ENCODE measurements at places on chromosomes 3 and 15. TPM values are rescaled to one million over a fixed set of nuclear protein-coding genes. Genes with fewer than 3 reads are reported as not detected.

FOXB1 gene
- not detected for total RNA-seq

CLSTN2 gene
- under 0.01 TPM for total RNA-seq

- no peak overlapping the region for H3K4me3 ChIP-seq
- no peaks in the 10 kb centered on the region for H3K27me3 ChIP-seq
- H3K4me1 ChIP-seq: peaks cover 22% of the 10 kb centered on the region
- peak; percentile 25 for DNase-seq
- no peak overlapping the region for H3K27ac ChIP-seq
These were observed 70.2 kb downstream of the FMN1 start for GRCh38 chr15:33124279-33124678.

DNA sequence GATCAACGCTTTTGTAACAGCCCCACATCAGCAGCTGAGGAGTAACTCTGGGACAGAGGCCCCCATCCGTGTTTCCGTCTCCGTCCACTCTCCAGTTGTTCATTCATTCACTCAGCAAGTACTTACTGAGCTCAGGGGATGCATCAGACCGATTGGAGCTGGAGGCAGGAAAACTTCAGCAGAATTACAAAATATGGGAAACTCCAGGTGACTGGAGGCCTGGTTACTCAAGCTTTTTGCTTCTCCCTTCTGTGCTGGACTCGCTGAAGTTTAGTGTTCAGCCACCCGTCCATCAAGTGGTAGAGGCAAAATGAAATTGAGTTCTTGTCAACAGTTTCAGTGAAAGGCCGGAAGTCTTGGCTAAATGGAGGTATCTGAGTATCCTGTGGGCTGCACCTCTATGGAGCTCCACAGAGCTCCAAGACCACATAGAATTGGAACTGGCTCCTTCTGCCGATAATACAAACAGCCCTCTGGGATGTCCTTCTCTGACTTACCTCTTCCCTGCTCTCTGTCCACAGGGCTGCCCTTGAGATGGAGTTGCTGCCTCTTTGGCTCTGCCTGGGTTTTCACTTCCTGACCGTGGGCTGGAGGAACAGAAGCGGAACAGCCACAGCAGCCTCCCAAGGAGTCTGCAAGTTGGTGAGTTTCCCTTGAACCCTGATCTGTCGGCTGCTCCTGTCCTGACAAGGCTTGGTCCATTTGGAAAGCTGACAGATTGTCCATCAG is 14.7 kb downstream of the NRROS start:
- H3K27ac ChIP-seq: no peak overlapping the region
- peaks cover 12% of the 10 kb centered on the region for H3K4me1 ChIP-seq
- H3K4me3 ChIP-seq: no peak overlapping the region
- H3K27me3 ChIP-seq: no peaks in the 10 kb centered on the region

DNA sequence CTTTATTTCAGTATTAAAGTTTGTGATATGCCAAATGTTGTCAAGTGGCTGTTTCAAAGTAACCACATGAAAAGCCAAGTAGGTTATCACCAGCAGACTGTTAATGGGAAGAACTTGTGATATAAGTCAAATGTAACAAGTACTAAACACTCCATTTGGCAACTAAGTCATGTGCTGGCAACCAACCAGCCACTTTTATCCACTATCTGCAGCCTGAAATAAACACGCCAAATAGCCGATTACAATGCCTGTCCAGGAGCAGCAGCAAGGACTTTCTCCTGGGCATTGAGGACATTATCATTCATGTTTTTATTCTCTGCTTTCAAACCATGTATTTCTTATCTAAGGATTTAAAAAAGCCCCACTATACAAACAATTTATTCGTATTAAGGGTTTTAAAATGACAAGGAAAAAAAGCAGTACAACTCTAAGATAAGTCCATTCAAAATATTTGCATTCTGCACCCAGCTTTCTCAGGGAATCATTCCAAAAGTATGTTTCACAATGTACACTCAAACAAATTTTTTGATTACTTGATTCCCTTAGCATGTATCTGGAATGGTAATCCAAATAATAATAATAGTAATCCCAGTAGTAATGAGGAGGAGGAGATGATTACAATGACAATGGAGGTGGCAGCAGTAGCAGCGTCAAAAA is 448.6 kb downstream of the ERC2 start:
- DNase-seq: no peak
- H3K4me1 ChIP-seq: no peaks in the 10 kb centered on the region
- no peak overlapping the region for H3K4me3 ChIP-seq
- H3K27me3 ChIP-seq: no peaks in the 10 kb centered on the region
- H3K27ac ChIP-seq: no peak overlapping the region

DNA sequence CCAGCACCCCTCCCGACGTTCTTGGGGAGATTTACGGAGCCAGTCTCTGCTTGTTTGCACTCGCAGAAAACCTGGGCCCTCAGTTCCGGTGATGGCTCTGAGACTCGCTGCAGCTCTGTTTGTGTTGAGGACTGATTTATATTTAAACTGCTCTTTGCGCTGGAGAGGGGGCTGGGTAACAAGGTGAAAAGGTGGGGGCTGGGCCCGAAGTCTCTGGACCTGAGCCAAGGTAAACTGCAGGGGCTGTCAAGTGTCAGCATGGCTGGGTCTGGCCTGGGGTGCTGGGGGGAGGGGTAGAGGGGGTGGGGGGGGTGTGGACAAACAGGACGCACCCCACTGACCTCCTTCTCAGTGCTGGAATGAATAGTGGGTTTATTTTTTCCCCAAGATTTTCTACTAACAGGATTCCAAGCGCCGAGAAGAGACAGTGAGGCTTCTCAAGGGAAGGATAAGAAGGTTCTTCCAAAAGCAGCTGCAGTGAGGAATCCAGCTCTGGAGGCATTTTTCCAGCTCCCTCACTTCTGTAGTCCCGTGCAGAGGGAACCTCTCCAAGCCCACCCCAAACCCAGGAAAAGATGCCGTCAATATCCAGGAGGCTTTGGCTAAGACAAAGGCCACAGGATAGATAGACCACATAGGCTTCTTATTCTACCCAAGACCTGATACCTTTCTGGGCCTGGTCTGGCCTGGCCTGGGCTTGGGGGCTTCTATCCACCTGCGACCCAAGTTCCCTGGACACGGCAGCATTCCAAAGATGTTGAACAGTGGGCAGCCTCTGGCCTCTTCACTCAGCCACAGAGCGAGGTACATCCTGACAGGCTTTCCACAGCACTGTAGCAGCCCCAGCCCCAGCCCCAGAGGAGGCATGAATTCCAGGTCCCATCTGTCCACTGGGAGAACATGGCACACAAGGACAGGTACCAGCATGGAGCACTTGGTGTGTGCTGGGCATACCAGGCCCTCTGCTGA is 938 bp upstream of the SLCO2A1 start:
- H3K36me3 ChIP-seq: no peaks in the 10 kb centered on the region
- peaks cover 6% of the 10 kb centered on the region for H3K4me1 ChIP-seq
- DNase-seq: no peak
- H3K27me3 ChIP-seq: peaks cover 29% of the 10 kb centered on the region
- no peak overlapping the region for H3K27ac ChIP-seq

DNA sequence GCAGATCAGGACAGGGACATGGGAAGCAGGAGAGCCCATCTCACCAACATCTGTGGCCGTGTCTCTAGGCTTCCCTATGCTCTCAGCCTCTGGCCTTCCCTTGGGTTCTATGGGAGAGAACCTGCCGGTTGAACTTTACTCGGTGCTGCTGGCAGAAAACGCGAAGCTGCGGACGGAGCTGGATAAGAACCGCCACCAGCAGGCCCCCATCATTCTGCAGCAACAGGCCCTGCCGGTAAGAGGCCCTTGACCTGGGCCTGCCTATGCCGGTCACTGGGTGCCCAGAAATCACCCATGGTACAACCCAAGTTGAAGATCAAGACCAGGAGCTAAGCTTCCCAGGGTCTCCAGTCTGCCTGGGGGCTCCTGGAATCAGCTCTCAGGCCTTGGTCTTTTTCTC is 34.8 kb downstream of the CYP11A1 start:
- DNase-seq: no peak
- no peak overlapping the region for H3K4me3 ChIP-seq
- H3K36me3 ChIP-seq: no peaks in the 10 kb centered on the region
- H3K27me3 ChIP-seq: peaks cover 5% of the 10 kb centered on the region
- H3K27ac ChIP-seq: no peak overlapping the region

GRCh38 chr3:164452707-164453106 is 625.6 kb downstream of the SI start:
- DNase-seq: no peak
- H3K4me1 ChIP-seq: no peaks in the 10 kb centered on the region
- H3K36me3 ChIP-seq: no peaks in the 10 kb centered on the region
- H3K27me3 ChIP-seq: no peaks in the 10 kb centered on the region
- H3K27ac ChIP-seq: no peak overlapping the region
- no peak overlapping the region for H3K4me3 ChIP-seq

DNA sequence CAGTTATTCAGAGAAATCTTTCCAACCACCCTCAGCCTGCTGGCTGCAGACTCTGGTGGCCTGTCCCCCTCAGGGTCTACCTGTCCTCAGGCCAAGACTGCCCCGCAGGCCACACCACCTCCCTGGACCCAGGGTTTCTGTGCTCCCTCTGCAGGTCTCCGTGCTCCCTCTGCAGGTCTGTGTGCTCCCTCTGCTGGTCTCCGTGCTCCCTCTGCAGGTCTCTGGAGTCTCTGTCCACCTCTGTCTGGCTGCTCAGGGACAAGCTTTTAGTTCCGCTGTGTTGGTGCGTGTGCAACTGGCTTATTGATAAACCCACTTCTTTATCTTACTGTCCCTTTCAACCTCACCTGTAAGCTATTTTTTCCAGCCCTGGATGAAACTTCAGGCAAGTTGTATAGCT is 30.1 kb downstream of the BDH1 start:
- H3K4me3 ChIP-seq: no peak overlapping the region
- DNase-seq: peak; percentile 58
- no peak overlapping the region for H3K27ac ChIP-seq
- no peaks in the 10 kb centered on the region for H3K4me1 ChIP-seq
- H3K36me3 ChIP-seq: no peaks in the 10 kb centered on the region

GRCh38 chr3:128054367-128054766 is 2.1 kb downstream of the SEC61A1 start:
- peaks cover 42% of the 10 kb centered on the region for H3K4me1 ChIP-seq
- H3K36me3 ChIP-seq: peaks cover 51% of the 10 kb centered on the region
- peak overlapping the region; percentile 96 for H3K27ac ChIP-seq
- peak; percentile 95 for DNase-seq
- no peaks in the 10 kb centered on the region for H3K27me3 ChIP-seq

All from osteoblast (primary cell).